ENCODE measurements at places on chromosomes 4 and X.
A peak's percentile ranks its signal among the peaks of the same experiment; 100 is the strongest.

DNA sequence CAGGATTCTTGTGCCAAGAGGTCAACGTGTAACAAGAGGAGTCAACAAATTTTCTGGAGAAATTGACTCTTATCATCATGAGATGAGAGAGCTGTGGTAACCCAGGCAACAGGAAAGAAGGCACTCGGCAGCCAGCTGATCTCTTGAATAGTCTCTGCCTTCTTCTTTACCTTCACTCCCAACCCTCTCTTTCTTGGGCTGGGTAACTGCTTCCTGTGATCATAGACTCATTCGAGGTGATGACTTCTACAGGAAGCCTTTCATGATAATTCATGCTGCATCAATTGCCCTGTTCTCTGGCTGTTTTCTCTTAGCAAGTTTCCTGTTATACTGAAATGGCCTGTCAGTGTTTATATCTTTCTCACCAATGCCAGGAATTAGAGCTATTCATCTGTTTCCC is 70.8 kb upstream of the FSTL5 start:
- no peak for DNase-seq

- DNase-seq, result no peak
Observed at GRCh38 chrX:121479406-121479805, 432.0 kb downstream of the GLUD2 start.

DNA sequence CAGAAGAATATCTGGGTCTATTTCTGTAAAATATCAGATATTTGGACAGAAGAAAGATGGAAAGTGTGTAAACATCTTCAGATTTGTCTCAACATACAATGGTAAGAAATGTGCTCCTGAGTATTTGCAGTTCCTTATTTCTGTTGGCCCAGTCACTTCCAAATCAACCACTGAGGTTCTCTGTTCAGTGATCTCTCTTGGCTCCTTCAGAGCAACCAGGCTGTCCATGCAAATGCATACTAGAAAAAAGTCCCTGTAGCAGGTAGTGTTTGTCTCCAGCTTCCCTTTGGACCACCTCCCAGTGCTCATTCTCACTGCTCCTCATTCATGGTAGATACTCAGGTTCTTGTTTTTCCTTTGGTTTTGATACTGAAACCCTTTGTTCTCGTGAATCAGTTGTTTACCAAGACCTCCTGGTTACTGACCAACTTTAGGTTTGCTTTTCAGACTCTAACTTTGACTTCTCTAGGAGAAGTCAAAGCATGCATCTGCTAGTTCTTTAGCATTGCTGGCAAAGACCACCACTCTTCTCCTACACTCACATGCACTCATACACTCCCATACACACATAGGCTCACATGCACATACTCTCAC is 28.8 kb downstream of the ASIC5 start:
- DNase-seq, result no peak

- no peak for DNase-seq
Observed at GRCh38 chrX:37320541-37321203, 28.5 kb upstream of the PRRG1 start.

DNA sequence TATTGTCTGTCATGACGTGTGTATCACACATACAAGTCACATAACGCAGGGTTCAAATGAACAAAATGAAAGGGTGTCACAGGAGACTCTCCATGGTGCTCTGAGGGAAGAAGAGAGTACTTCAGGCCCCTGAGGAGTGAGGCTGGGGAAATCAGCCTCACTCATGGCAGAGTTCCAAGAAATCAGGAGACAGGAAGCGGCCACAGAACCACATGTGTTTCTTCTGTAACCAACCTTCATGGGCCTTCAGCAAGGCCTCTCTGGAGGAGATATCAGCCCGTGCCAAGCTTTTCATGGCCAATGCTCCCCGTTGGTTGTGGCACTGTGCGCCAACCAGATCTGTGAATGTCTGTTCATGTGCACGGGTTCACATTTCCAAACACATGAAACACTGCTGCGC is 76.0 kb downstream of the NAT8L start:
- DNase-seq, result peak; percentile 2

- no peak for DNase-seq
Observed at GRCh38 chrX:153704021-153704526, 16.3 kb downstream of the SLC6A8 start.

GRCh38 chrX:123990602-123991001 is 29.1 kb downstream of the STAG2 start:
- no peak for DNase-seq

- no peak for DNase-seq
Observed at GRCh38 chrX:109077788-109078187, 341.4 kb upstream of the IRS4 start.

GRCh38 chrX:66676990-66677389 is 38.1 kb upstream of the EDA2R start:
- DNase-seq, result no peak

- no peak for DNase-seq
Observed at GRCh38 chrX:64218023-64218422, 12.4 kb downstream of the ASB12 start.

GRCh38 chr4:30616942-30617646 is 103.1 kb upstream of the PCDH7 start:
- no peak for DNase-seq

GRCh38 chr4:152101556-152102435 is 341.0 kb upstream of the GATB start:
- DNase-seq, result no peak

DNA sequence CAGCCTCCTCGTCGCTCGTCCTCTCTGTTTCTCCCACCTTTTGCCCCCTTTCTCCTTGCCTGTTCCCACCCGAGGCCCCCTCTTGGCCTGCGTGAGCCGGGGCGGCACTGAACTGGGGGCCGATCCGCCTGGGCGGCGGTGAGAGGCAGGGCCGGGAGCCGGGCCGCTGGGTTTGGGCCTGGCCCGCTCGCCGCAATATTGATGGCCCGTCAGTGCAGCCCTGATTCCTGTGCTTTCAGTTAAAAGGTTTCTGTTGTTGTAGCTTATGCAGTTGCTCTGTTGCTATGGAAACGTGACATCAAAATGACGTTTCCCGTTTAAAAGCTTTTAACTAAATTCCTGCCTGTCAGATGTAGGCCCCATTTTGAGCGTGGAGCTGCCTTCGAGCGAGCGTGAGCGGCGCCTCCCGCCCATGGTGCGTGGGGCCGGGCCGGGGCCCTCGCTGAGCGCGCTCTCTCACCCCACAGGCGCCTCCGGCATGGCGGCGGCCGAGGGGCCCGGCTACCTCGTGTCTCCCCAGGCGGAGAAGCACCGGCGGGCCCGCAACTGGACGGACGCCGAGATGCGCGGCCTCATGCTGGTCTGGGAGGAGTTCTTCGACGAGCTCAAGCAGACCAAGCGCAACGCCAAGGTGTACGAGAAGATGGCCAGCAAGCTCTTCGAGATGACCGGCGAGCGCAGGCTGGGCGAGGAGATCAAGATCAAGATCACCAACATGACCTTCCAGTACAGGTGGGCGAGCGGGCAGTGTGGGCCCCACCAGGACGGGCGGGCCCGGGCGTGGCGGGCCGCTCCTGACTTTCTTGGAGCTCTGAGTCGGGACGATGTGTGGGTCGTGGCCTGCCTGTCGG is at the start of gene MSANTD1:
Gene MSANTD1 (plus strand): TSS at position 349 of the 851 bp plus-strand sequence. CDS start 64 bp downstream, at position 413.
- no peak for DNase-seq

GRCh38 chr4:97507587-97508245 is 635.6 kb downstream of the STPG2 start:
- DNase-seq, result no peak

GRCh38 chrX:40374486-40374885 is 206.3 kb upstream of the ATP6AP2 start:
- DNase-seq, result no peak

GRCh38 chrX:8773117-8773516 is 28.1 kb downstream of the FAM9A start:
- no peak for DNase-seq

DNA sequence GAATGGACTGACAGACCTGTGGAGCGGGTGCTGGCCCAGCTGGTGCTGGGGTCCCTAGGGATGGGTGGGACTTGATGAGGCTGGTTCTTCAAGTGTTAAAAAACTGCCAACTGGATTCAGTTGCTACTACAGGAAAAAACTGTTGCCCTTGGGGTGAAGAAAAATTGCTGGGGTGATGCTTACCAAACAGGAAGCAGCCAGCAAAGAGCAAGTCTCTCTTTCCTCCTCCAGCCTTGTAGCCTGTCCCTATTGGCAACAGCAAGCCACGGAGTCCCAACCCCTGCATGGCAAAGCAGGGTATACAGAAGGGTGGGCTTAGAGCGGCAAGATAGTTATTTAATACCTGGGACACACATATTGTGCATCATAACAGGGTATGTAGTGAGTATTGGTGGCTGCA is 60.1 kb upstream of the ATP8A1 start:
- no peak for DNase-seq

GRCh38 chr4:101970547-101971155 is 180.1 kb downstream of the BANK1 start:
- DNase-seq, result no peak

DNA sequence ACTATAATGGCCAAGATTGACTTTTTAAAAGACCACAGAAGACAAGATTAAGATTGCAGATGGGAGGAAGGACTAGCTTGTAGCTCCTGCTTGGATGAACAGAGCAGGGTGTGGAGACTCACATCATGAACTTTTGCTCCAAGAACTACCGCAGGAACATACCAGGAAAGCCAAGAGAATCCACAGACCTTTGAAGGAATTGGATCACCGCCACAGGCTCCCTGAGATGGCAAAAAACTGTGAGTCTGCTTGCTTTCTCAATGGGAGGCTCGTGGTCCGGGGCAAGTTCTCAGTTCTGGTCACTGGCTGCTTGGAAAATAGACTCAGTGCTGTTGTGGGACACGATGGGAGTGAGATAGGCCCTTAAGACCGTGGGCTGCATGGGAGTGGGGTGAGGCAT is 276.6 kb downstream of the CCSER1 start:
- DNase-seq, result no peak

- DNase-seq, result no peak
Observed at GRCh38 chrX:155334486-155335336, at the start of gene CLIC2. Gene CLIC2, minus strand, starts transcription at chrX:155334614. Its CDS starts 187 bp downstream, at chrX:155334427.

- DNase-seq, result no peak
Observed at GRCh38 chr4:72975488-72975784, 94.1 kb downstream of the COX18 start.

DNA sequence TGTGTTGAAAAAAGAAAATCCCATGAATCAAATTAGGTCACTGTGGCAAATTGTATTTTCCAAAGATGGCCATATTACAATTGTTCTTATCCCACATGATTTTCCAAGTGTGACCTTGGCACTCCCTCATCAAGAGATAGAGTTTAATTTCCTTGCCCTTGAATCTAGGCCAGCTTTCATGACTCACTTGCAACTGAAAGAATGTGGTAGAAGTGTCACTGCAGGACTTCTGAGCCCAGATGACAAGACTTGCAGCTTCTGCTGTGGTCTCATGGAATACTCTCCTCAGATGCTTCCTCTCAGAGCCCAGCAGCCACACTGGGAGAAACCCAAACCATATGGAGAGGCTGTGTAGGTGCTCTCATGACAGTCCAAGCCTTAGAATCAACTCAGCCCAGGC is 139.0 kb downstream of the ADAMTS3 start:
- DNase-seq, result no peak

GRCh38 chrX:132837126-132837525 is 121.3 kb downstream of the HS6ST2 start:
- DNase-seq, result no peak

DNA sequence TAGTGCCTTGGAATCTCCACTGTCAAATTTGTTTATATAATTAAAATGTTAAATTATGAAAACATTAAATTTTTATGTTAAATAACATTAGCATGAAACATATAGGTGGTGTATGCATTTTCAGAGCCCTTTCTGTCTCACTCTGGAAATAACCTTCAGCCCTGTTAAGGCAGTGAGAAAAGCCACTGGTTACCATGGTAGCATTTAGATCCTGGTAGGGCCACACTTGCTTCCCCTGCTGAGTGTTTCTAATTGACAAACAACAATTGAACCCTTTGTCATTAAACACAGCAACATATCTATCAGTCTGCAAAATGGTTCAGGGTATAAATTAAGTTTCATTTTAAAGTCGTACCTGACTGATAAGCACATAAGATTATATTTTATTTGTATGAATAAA is 63.5 kb downstream of the PDK3 start:
- DNase-seq, result no peak

GRCh38 chr4:13367244-13367643 is 116.9 kb downstream of the RAB28 start:
- no peak for DNase-seq

DNA sequence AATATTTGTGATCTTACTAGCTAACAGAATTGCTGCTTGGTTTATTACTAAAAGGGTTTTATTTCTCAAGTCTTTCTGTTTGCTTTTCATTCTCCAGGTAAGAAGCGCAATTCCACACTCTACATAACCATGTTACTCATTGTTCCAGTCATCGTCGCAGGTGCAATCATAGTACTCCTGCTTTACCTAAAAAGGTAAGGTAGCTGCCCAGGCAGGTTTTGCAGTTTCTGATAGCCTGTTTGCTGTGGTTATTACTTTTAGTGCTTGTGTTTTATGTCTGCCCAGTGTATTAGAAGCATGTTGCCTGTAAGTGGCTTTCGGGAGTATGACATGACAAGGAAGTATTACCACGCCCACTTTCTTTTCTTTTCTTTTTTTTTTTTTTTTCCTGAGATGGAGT is 46.4 kb downstream of the IL13RA1 start:
- DNase-seq, result no peak

GRCh38 chr4:125459531-125459930 is 144.8 kb downstream of the FAT4 start:
- no peak for DNase-seq

DNA sequence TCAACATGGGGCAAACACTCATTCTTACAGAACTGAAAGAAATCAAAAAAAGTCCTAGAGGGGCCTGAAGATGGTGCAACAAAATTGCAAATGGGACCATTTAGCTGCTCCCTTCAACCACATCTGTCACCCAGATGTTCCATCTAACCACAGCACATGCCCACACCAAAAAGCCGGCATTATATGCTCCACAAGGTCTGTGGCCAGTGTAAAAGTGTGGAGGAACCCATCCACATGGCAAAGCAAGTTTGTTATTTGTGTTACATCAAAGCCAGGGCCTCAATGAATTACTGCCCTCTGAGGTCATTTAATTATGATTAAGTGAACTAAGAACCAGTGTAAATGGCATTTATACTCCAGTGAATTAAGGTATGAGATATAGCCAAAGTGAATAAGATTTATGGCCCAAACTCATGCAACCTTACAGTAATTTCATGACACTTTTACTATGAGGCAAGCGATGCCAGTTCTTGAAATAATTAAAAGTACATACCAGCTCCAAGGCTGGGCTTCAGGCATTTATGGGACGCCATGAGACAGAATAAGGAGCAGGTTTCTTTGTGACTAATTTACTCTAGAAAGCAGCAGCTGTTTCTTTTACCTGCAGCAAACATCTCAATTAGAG is 48.7 kb upstream of the FGF16 start:
- no peak for DNase-seq

GRCh38 chr4:168773388-168774195 is 236.5 kb downstream of the CBR4 start:
- no peak for DNase-seq

Data from CD4-positive, alpha-beta T cell treated with Interleukin-15 for 4 hours (primary cell).